ENCODE measurements at places on chromosomes 4 and X. TPM values are rescaled to one million over a fixed set of nuclear protein-coding genes. Genes with fewer than 3 reads are reported as not detected.

- no peak overlapping the region for H3K4me3 ChIP-seq
- no peaks in the 10 kb centered on the region for H3K27me3 ChIP-seq
- no peaks in the 10 kb centered on the region for H3K4me1 ChIP-seq
- H3K27ac ChIP-seq = no peak overlapping the region
Observed at GRCh38 chr4:124177647-124178425, 534.7 kb downstream of the ANKRD50 start.

The ZNF182 gene
- total RNA-seq = 7.8 TPM

- peaks cover 2% of the 10 kb centered on the region for H3K4me1 ChIP-seq
- H3K27ac ChIP-seq = no peak overlapping the region
- no peaks in the 10 kb centered on the region for H3K36me3 ChIP-seq
- H3K4me3 ChIP-seq = no peak overlapping the region
- H3K27me3 ChIP-seq = no peaks in the 10 kb centered on the region
Observed at GRCh38 chrX:111874241-111874640, 1.7 kb upstream of the TRPC5OS start.

The INTS12 gene
- total RNA-seq = 23.5 TPM

- DNase-seq = no peak
- no peak overlapping the region for H3K4me3 ChIP-seq
- no peak overlapping the region for H3K27ac ChIP-seq
- peaks cover 3% of the 10 kb centered on the region for H3K4me1 ChIP-seq
Observed at GRCh38 chr4:180560896-180561295, 1682.3 kb upstream of the TENM3 start.

DNA sequence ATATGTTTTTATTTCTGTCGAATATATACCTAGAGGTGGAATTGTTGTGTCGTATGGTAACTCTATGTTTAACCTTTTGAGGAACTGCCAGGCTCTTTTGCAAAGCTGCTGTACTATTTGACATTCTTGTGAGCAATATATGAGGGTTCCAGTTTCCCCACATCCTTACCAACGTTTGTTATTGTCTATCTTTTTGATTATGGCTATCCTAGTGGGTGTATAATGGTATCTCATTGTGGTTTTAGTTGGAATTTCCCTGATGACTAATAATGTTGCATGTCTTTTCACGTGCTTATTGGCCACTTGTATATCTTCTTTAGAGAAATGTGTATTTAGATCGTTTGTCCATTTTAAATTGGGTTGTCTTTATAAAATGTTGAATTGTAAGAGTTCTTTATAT is 24.5 kb downstream of the REPS2 start:
- DNase-seq = no peak
- no peak overlapping the region for H3K27ac ChIP-seq
- H3K4me3 ChIP-seq = no peak overlapping the region

- H3K27me3 ChIP-seq = peaks cover 3% of the 10 kb centered on the region
- no peak for DNase-seq
- no peak overlapping the region for H3K4me3 ChIP-seq
- no peak overlapping the region for H3K27ac ChIP-seq
Observed at GRCh38 chr4:89788206-89789072, 48.5 kb downstream of the SNCA start.

The F11 gene
- not detected for total RNA-seq

DNA sequence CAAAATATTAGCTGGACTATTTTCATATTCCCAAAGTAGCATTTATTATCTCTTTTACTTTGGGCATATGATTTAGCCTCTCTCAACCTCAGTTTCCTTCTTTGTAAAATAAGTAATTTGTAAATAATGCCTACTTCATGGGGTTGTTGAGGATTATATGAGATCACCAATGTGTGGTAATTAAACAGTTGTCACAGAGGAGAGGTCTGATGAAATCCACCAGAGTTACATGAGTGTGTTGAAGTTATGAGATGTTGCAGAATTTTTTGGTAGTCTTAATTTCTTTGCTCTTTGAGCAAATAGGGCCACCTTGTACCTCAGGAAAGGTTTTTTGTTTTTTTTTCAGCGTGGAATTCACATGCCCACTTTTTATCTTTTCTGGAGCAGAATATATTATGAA is 1.4 kb downstream of the COX7B start:
- H3K36me3 ChIP-seq = no peaks in the 10 kb centered on the region
- no peak for DNase-seq
- H3K27ac ChIP-seq = peak overlapping the region; percentile 96
- peaks cover 7% of the 10 kb centered on the region for H3K4me1 ChIP-seq

- no peaks in the 10 kb centered on the region for H3K4me1 ChIP-seq
- no peak for DNase-seq
- no peak overlapping the region for H3K27ac ChIP-seq
- no peaks in the 10 kb centered on the region for H3K36me3 ChIP-seq
Observed at GRCh38 chr4:142886566-142886965, 40.5 kb upstream of the INPP4B start.

- peak overlapping the region; percentile 91 for H3K4me3 ChIP-seq
- peak overlapping the region; percentile 99 for H3K27ac ChIP-seq
- H3K27me3 ChIP-seq = peaks cover 29% of the 10 kb centered on the region
- DNase-seq = no peak
Observed at GRCh38 chrX:12973561-12974304, 1.2 kb upstream of the TMSB4X start.

The CXCL1 gene
- not detected for total RNA-seq

The GPC3 gene
- 4.2 TPM for total RNA-seq

DNA sequence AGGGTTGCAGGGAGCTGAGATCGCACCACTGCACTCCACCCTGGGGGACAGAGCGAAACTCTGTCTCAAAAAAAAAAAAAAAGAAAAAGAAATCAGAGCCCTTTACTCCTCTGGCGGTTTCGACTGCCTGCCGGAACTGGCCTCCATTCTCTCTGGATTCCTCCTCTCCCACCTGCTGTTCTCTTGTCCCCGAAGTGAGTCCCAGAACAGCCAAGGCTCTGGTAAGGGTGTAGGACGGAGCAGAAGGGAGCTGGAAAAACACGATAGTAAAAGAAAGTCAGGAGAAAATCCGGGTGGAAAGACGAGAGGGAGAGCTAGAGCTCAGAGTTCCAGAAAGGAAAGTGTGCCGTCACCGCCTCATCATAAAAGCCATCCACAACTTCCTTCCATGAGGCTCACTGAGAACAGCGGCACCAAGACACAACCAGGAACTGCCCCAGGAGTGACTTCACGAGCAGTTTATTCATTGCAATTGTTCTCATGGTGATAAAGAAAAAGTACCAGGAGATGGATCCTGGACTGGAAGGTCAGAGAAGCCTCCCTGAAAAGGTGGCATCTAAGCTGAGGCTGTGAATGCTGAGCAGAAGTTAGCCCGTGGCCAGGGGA is 12.3 kb downstream of the TLR3 start:
- no peak overlapping the region for H3K4me3 ChIP-seq
- no peak overlapping the region for H3K27ac ChIP-seq
- no peaks in the 10 kb centered on the region for H3K27me3 ChIP-seq
- peaks cover 4% of the 10 kb centered on the region for H3K4me1 ChIP-seq
- no peaks in the 10 kb centered on the region for H3K36me3 ChIP-seq

- H3K27me3 ChIP-seq = no peaks in the 10 kb centered on the region
- H3K4me3 ChIP-seq = no peak overlapping the region
- H3K36me3 ChIP-seq = no peaks in the 10 kb centered on the region
- DNase-seq = no peak
- no peaks in the 10 kb centered on the region for H3K4me1 ChIP-seq
Observed at GRCh38 chr4:73751166-73751565, 10.8 kb downstream of the CXCL8 start.

- H3K4me3 ChIP-seq = no peak overlapping the region
- H3K36me3 ChIP-seq = peaks cover 2% of the 10 kb centered on the region
- H3K27me3 ChIP-seq = no peaks in the 10 kb centered on the region
- H3K27ac ChIP-seq = no peak overlapping the region
Observed at GRCh38 chr4:176949029-176949428, 156.3 kb upstream of the VEGFC start.

DNA sequence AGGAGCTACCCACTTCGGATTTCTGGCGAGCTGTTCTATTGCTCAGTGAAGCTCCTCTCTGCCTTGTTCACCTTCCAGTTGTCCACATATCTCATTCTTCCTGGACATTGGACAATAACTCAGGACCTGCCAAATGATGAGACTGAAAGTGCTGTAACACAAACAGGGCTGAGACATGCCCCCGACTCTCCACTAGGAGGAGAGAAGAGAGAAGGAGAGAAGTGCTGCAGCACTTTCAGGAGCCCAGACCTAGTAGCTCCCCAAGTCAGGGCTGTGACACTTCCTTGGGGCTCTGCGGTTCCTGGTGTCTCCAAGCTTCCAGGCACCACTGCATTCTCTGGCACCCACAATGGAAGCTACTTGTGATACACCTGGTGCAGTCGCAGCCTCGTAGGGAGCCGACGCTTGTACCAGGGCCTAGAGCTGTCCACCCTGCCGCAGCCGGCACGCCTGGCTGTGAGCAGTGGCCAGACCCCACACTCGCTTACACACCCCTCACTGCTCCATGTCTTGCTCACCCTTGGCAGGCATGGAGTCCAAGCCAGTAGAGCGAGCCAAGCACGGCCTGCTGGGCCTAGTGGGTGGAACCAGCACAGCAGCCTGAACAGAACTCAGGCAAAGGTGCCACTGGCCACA is 234.9 kb downstream of the TECRL start:
- no peak for DNase-seq
- H3K27me3 ChIP-seq = no peaks in the 10 kb centered on the region
- H3K4me1 ChIP-seq = no peaks in the 10 kb centered on the region
- no peak overlapping the region for H3K4me3 ChIP-seq
- no peaks in the 10 kb centered on the region for H3K36me3 ChIP-seq
- no peak overlapping the region for H3K27ac ChIP-seq

GRCh38 chr4:84804136-84804535 is 162.4 kb downstream of the WDFY3 start:
- H3K4me1 ChIP-seq = peaks cover 31% of the 10 kb centered on the region
- H3K36me3 ChIP-seq = peaks cover 7% of the 10 kb centered on the region
- peaks cover 6% of the 10 kb centered on the region for H3K27me3 ChIP-seq
- no peak for DNase-seq

DNA sequence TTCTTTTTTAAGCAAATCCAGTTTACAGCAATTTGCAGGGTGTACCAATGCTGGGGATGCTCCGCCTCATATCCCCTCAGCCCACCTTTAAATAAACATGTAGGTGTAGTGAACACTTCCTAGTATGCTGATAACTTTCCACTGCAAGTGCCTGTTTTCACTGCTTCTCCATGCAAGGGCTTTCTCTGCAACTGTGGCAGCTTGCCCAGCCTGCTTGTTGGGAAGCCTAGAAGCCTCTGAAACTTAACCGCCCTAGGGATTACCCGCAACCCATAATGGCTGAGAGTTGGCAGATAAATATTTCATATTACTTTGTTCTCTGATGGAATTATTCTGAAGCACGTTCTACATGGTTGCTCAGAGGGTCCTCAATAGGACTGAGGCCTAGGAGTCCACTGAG is 253.7 kb upstream of the DDX53 start:
- H3K4me3 ChIP-seq = no peak overlapping the region
- DNase-seq = no peak
- no peaks in the 10 kb centered on the region for H3K27me3 ChIP-seq
- H3K27ac ChIP-seq = no peak overlapping the region

GRCh38 chr4:145177511-145177905 is 2.9 kb downstream of the OTUD4 start:
- H3K4me3 ChIP-seq = no peak overlapping the region
- H3K4me1 ChIP-seq = peaks cover 7% of the 10 kb centered on the region
- H3K27ac ChIP-seq = no peak overlapping the region
- peaks cover 2% of the 10 kb centered on the region for H3K27me3 ChIP-seq
- peaks cover 4% of the 10 kb centered on the region for H3K36me3 ChIP-seq

- no peak overlapping the region for H3K4me3 ChIP-seq
- no peaks in the 10 kb centered on the region for H3K27me3 ChIP-seq
- H3K27ac ChIP-seq = no peak overlapping the region
- no peaks in the 10 kb centered on the region for H3K4me1 ChIP-seq
- H3K36me3 ChIP-seq = no peaks in the 10 kb centered on the region
Observed at GRCh38 chrX:9644335-9644734, 121.3 kb downstream of the GPR143 start.

GRCh38 chrX:9204560-9204959 is 170.6 kb upstream of the FAM9B start:
- DNase-seq = no peak
- no peaks in the 10 kb centered on the region for H3K4me1 ChIP-seq
- no peak overlapping the region for H3K4me3 ChIP-seq
- no peaks in the 10 kb centered on the region for H3K27me3 ChIP-seq
- H3K36me3 ChIP-seq = peaks cover 7% of the 10 kb centered on the region

The APLN gene
- not detected for total RNA-seq

DNA sequence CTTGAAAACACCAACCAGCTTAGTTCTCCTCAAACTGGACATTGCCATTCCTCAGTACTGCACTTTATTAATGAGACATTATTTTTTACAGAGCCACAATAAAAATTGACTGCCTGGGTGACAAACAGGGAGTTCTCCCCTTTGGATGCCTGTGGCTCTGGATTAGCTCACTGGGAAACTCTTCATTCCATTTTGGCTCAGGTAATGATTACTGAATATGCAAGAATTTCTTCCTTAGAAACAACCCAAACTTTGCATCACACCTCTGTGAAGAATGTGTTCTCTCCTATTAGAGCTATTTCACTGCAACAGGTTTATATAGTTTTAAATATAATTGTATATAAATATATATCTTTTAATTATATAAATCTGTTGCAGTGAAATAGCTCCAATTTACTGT is 2065.8 kb downstream of the ARAP2 start:
- H3K4me3 ChIP-seq = no peak overlapping the region
- H3K27ac ChIP-seq = no peak overlapping the region
- DNase-seq = no peak
- no peaks in the 10 kb centered on the region for H3K27me3 ChIP-seq
- no peaks in the 10 kb centered on the region for H3K4me1 ChIP-seq

The PRRG1 gene
- total RNA-seq = 4.4 TPM

DNA sequence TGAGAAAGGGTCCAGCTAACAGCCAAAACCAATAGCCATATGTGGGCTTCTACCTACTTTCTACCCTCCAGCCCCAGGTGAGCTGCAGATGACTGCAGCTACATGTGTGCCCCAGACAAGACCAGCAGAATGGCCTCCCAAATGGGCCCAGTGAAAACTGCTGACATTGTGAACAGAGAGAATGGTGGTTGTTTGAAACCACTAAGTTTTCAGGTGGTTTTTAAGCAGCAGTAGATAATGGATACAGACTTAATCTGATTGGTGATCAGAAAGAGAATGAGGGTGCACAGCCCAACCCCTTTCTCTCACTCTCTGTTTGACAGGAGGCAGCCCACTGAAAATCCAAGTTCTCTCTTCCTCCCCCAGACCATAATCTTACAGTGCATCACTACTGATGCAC is 42.5 kb upstream of the BBS12 start:
- H3K27me3 ChIP-seq = no peaks in the 10 kb centered on the region
- H3K4me3 ChIP-seq = no peak overlapping the region
- H3K4me1 ChIP-seq = no peaks in the 10 kb centered on the region
- H3K27ac ChIP-seq = no peak overlapping the region
- DNase-seq = no peak

GRCh38 chrX:47960406-47960805 is 43.4 kb downstream of the ZNF182 start:
- H3K4me1 ChIP-seq = no peaks in the 10 kb centered on the region
- H3K4me3 ChIP-seq = no peak overlapping the region
- H3K36me3 ChIP-seq = no peaks in the 10 kb centered on the region
- no peak overlapping the region for H3K27ac ChIP-seq
- DNase-seq = no peak

All from glutamatergic neuron (in vitro differentiated cells).